ENCODE measurements at places on chromosomes 4 and X.

DNA sequence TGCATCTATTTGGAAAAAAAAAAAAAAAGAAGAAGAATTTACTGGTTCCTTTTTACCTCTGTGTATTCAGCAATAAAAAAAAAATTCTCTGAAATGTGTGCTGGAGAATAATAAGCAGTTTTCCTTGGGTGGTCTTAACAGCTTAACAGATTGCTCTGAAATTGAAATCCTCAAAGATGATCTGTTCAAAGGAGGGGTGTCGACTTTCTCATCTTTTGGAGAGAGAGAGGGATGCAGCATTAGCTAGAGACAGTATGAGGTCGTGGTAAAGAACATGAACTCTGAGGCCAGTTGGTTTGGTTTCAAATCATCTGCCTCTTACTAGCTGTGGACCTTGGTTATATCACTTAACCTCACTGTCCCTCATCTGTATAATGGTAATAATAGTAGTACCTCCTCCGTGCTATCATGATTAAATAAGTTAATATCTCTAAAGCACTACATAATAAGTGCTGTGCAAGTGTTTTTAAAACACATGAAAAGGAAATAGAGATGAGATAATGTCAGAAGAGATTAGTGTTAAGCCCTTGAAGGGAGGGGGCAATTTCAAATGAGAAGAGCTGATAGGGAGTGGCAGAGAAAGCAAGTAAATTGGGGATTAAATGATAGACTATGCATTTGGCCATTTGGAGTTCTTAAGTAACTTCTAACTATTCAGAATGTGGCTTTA lies 109.9 kb upstream of the LIMCH1 start:
- no peak for DNase-seq

DNA sequence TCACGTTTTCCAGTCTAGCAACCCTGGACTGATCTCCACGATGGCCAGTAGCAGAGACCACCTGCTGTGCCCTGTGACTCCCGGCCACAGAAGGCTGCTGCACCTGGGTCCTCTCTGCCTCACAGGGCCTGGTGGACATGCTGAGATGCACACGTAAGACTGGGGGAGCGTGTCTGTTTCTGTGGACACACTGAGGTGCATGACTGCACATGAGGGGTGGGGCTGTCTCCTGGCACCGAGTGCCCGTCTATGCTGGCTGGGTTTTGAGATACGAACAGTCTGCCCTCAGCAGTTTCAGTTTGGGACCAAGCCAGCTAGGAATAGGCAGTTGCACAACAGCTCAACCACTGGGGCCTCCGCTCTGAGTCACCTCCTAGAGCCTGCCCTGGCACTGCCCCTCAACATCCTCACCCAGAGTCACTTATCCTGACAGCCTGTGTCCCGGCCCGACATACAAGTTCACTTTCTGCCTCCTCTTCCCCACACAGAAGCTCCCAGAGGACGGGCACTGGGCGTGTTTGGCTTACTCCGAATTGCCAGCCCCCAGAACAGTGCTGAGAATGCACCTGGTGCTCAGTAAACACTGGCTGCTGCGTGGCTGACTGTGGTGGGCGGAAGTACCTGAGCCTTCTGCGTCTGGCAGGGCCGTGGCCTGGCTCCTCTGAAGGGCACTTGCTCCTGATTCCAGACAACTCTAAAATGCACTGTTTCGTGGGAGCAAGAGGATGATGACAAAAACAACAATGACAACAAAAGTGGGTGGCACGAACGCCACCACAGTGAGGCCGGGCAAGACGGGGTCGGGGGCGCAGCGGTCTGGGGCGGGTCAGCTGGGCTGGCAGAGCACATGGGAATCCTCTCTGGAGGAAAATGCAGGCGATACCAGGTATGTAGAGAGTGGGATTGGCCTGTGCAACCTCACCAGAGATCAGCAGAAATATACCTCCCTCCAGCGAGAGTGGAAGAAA lies 30.9 kb downstream of the RNF212 start:
- DNase-seq: peak; percentile 69

DNA sequence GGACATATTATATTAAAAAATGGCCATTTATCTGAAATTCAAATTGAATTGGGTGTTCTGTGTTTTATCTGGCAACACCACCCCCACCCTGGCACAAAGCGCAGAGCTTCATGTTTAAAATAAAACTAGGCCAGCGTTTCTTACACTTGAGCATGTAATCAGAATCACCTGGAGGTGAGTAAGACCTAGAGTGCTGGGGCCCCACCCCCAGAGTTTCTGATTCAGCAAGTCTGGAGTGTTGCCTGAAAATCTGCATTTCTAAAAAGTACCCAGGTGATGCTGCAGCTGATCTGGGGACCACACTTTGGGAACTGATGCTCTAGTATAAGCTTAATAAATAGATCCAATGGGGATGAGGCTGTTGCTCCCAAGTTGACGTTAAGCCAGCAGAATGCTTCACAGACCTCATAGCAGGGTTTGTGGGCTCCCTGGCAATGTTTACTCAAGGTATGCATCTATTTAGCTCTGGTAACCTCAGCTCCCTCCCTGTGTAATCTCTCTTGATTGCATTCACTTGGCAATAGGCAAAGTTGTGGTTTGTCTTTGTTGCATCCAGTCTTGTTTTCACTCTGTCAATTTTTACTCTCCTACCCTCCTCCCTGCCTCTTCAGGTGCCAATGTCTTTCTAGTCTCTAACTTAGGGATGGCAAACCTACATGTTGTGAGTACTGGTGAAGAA lies 99.8 kb upstream of the TEX13D start:
- DNase-seq: no peak

DNA sequence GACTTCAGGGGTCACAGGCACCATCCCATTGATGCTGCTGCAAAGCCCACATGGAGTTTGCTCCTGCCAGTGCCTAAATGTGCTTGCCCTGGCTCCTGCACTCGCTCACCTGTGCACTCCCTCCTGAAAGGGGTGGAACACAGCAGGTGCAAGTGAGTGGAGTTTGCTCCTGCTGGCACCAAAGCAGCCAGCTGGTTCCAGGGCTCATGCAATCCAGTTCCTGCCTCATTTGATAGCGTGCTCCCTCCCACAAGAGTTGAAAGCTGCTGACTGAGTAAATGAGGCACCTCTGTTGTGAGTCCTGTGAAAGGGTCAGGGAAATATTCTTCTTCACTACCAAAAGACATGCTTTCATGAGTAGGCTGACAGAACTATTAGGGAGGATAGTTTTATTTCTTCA lies 30.5 kb downstream of the CXCL8 start:
- DNase-seq: no peak

DNA sequence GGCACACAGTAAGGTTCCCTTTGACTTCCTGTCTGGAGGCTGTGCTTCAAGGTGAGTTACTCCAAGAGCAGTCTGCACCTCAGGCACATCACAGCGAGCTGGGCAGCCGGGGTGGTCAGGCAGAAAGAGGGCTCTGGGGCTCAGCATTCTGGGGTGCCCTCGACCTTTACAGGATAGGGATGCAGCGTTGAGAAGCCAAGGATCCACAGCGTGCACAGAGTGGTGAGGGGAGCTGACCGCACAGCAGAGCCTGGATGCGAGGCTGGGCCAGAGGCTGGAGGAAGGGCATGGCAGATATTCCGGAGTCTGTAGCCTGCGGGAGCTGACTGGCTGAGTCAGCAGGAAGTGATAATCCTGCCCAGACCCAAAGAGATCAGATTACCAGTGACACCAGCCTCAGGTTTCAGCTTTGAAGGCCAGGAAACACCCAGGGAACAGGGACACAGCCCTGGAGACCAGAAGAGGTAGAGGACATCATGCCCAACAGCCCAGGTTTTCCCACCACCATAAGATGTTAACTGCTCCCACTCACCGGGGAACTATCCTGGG lies 38.4 kb upstream of the PDLIM3 start:
- peak; percentile 79 for DNase-seq

GRCh38 chrX:145178268-145178667 lies 69.0 kb upstream of the SPANXN1 start:
- no peak for DNase-seq

DNA sequence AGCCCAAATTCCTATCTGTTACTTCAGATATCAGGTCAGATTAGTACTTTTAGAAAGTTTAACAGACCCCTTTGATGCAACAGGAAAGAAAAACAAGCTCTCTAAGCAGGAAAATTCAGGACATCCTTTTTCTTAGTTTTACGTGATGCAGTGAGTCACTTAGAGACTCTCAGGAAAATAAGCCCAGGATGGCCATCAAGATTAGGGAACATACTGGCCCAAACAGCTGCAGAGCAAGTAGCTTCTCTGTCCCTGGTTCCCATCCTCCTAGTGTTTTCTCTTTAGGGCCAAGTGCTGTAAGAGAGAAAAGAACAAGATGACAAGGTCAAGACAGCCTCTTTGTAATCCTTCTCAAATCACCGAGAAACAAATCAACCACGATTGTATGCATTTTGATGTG lies 219.1 kb downstream of the ZNF674 start:
- DNase-seq: peak; percentile 5
